ENCODE measurements at places on chromosomes 6 and 20.

GRCh38 chr6:139588734-139589593 is 214.5 kb upstream of the CITED2 start:
- no peak for DNase-seq

- DNase-seq, result no peak
Measured at GRCh38 chr6:4299476-4299875, 164.1 kb upstream of the ECI2 start.

- DNase-seq, result no peak
Measured at GRCh38 chr20:35145141-35145564, 2.0 kb downstream of the EDEM2 start.

GRCh38 chr6:167151648-167152047 is 6.1 kb downstream of the GPR31 start:
- DNase-seq, result no peak

DNA sequence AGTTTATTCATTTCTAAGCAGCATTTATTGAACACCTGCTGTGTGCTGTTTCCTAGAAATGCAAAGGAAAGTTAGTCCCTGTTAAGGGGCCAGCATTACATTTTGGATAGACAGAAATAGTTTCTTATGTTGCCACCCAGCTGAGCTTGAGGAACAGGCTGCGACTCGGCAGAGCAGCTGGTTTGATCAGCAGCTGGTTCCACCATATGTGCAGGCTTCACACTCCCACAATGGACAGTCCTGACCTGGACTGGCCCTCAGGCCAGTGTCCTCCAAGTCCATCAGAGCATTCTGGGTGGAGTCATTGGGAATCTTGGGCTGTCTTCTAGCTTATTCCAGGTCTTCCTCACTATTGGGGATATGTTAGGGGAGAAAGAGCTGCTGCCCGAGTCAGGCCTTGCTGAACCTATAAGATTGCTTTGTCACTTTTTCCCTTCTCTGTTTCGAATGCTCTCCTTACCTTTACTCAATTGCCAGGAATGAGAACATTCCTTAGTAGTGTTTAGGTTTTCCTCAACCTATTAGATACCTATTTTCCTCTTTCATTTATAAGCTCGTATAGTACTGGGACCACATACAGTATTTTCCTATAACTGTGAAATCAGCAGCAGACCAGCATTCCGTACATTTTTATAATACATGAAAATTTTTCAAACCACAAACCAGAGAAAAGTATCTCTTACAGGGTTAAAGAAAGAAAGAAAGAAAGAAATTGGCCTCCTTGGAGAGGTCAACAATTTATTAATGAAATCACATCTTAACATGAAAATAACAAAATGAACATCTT is 203.0 kb downstream of the FARS2 start:
- no peak for DNase-seq
